Lung microvascular endothelial cell (primary cell): ENCODE measurements at places on chromosomes 7 and 10. TPM values are rescaled to one million over a fixed set of nuclear protein-coding genes. Genes with fewer than 3 reads are reported as not detected.

The SFRP5 gene
- not detected in 2 replicates for total RNA-seq

The CADPS2 gene
- 44.2 and 48.0 TPM in 2 replicates for total RNA-seq

The ASAH2 gene
- total RNA-seq = 0.22 and 0.79 TPM in 2 replicates

The COBL gene
- total RNA-seq = not detected in 2 replicates

GRCh38 chr7:130032698-130033097 lies 18.5 kb downstream of the ZC3HC1 start:
- no peak for DNase-seq

DNA sequence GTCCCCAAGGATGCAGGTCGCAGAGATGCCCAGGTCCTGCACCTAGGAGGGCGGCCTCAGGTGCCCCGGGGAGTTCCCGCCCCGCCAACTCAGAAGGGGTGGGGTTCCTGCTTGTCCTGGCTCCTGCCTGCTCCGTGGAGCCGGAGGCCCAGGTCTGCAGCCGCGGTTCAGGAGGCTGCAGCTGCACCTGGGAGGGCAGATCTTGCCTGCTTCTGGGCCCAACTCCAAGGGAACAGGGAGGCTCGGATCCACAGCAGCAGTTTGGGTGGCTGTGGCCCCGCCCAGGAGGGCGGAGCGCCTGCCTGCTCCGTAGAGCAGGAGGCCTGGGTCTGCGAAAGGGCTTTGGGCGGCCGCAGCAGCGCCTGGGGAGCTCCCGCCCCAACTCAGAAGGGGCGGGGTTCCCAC lies 108.2 kb upstream of the EGR2 start:
- DNase-seq = no peak

DNA sequence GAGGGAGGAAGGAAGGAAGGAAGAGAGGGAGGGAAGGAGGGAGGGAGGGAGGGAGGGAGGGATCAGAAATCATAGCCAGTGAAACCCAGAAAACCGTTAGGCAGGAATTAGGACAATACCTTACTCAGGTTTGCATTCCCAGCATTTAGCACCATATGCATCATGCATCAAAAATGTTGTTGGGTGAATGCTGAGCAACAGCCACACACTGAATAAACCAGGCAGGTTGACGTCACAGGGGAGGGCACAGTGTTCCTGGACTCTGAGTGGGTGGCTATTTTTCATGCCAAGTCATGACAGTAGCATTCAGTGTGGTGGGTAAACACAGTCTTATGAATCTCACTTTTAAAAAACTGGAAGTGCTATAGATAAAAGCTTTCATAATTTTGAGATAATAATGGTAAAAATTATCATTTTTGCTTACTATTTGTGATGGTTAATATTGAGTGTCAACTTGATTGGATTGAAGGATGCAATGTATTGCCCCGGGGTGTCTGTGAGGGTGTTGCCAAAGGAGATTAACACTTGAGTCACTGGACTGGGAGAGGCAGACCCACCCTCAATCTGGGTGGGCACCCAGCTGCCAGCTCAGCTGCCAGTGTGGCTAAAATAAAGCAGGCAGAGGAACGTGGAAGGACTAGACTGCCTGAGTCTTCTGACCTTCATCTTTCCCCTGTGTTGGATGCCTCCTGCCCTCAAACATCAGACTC lies 199.1 kb upstream of the PRKCQ start:
- no peak for DNase-seq

DNA sequence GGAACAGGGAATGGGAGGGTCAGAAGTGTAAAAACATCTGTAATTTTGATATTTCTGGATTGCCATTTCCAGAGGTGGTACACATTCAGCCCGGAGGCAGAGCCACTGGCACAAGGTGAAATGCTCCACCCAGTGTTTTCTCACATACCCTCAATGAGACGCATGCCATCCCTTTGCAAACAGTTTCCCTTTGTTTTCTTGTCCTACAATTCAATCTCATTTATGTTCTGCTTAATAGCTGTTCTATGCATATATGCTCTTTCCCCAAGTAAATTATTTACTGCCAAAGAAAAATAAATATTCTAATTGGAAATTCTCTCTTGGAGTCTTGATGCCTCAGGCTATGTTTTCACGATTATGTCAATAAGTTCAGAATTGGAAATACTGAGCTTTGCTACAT lies 369.7 kb upstream of the AKR1E2 start:
- no peak for DNase-seq

GRCh38 chr10:52955337-52955736 lies 182.8 kb upstream of the MBL2 start:
- DNase-seq = no peak

GRCh38 chr7:90276033-90276728 lies 31.2 kb downstream of the CFAP69 start:
- no peak for DNase-seq

DNA sequence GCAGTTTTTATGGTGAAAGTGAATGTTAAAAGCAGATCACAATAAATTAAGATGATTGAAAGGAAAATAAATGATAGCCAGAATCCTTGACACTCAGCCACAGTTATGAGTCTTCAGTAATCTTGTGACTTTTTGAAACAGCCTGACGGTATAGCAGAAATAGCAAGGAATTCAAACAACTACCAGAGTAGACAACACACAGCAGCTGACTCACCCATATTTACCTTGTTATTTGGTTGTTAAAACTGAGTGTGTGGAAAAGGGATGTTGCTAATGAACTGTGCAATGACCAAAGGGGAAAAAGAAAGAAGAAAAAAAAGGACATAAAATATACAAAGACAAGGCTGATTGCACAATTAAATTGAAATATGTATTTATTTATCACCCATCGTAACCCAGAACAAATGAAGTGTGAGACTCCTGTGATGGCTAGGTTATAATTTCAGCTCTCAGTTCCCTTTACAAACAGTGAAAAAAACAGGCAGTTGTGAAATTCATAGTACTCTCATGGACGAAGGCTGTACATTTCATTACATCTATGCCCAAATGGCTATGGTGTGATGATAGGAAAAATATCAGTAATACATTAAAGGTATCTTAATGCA lies 1023.0 kb upstream of the SORCS1 start:
- DNase-seq = no peak

DNA sequence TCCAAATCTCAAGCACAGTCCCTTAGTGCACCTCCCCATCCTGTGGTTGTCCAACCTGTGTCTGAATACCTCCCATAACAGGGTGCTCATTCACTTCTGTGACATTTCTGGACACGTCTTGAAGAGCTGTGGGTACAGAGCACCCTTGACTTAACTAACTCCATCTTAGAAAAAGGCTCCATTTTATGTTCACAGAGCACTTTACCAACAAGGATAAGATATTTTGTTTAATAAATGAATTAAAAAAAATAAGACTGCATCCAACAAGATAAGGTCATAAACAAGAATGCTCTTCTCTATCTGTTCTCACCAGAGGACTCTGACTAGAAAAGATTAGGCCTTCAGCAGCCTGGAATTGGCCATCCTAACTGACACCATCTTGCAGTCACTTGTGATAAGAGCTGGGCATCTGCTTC lies 335.2 kb upstream of the ZNF32 start:
- no peak for DNase-seq

GRCh38 chr10:18659819-18660535 lies 746 bp downstream of the ARL5B start:
- DNase-seq = peak; percentile 50

- DNase-seq = no peak
These were observed 48.1 kb upstream of the EBF3 start for GRCh38 chr10:130012129-130012528.

GRCh38 chr7:94272821-94273583 lies 121.7 kb upstream of the COL1A2 start:
- no peak for DNase-seq

DNA sequence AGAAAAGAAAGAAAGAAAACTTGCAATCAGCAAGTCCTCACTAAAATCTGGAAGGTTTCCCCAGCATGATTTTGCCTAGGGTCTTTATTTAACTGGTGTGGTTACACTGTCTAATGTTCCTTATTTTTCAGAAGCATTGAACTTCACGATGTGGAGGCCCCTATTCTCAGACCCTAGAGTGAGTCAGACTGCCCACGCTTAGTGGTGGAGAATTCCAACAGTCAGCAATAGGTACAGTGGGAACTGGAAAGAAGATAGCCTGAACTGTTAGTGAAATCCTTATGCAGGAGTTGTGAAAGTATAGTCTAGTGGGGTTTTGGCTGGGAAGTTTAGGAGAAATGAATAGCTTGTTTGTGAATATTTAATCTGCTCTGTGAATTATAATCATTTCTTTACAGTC lies 115.0 kb downstream of the FZD1 start:
- no peak for DNase-seq
